ENCODE measurements at places on chromosomes 11 and 22.

DNA sequence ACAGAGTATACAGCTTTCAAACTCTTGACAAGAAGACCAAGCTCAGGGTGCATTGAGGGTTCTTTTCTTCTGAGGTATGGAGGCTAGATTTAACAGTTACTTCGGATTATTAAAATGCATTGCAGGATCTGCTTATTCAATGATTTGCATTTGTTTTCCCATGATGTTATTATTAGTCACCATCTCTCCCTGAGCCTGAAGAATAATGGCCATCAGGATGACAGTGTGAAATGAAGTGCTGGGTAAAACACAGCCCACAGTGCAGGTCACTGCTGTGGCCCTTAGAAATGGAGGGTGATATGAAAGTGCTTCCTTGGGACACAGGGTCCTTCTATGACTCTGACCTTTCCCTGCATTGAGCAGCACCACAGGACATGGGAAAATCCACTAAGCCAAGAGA lies 40.0 kb downstream of the TECTA start:
- DNase-seq, result no peak

DNA sequence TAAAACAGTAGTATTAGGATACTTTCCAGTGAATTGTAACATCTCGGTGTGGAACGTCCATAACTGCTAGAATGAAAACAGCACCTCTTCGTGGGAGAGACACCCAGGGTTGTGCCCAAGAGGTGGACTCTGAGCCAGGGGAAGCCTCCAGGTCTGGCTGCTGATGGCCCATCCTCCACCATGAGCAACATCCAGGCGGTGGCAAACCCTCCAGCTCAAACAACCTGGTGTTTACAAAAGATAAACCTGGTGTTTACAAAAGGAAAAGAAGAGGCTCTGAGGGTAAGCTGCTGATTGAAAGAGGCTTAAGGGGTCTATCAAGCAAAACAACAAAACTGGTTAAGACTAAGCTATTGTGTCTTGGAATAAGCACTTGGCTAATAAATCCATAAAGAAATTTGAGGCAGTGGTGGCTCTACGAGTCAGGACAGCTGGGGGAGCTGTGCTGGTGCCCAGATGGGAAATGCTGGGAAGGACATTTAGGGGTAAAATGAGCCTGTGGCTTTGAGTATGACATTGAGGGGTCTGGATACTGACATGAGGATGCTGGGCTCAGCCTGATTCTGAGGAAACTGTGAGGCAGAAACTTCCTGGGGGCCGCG lies 909.0 kb downstream of the BRD1 start:
- DNase-seq, result no peak

DNA sequence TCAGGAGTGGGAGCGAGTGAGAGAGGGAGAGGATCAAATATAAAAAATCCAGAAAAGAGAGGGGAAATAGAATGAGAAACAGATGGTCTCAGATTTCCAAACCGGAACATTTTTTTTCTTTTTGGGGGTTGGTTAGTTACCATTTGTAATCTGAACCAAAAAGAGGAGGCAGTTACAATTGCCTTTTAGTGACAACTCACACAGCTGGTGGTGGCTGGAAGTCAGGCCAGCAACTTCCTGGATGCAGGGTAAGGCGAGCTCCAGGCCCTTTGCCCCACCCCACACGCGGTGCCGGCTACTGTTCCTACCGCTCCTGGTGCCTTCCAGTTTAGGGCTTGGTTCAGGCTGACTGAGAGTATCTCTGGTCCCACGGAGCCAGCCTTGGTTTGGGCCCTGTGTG lies 21.0 kb upstream of the UBASH3B start:
- no peak for DNase-seq

GRCh38 chr11:69450064-69450856 lies 31.2 kb upstream of the LINC01488 start:
- DNase-seq, result no peak

GRCh38 chr22:37457093-37457893 lies 28.9 kb downstream of the MFNG start:
- DNase-seq, result no peak

DNA sequence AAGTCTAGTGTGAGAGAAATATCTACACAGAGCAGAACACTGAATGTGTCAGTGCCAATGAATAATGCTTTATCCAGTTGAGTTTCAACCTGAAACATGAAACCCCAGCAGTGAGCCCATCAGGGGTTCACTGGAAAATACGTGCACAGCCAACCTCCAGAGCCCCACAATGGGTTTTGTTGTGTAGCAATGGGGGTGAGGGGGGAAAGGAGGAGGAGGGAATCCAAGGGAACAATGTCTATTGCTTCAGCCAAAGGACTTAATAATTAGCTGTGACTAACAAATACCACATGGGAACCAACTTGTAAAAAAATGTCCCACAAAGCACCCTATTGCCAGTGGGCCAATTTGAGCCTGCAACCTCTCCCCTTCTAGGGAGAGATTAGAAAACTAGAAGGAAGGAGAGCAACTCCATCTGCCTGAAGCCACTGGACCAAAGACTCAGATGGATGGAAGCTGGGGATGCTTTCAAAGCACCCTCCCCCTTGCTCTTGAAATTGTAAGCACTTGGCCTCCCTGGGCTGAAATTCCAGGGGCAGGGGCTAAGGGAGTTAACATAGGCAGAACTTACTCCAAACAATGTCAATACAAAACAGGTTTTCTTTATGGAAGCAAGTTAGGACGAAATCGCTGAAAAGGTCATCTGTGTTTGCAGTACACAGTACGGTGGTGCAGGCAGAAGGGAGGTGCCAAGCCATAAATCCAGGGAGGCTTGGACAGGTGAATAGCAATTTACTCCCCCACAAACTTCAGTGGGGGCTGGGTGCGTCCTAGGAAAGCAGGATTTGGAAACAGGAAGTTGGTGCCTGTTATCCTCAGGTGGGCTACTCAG lies 99.8 kb downstream of the ARL14EP start:
- DNase-seq, result peak; percentile 14

GRCh38 chr11:76891793-76892192 lies 31.1 kb downstream of the ACER3 start:
- no peak for DNase-seq

- no peak for DNase-seq
Observed at GRCh38 chr11:123107945-123108495, 46.1 kb upstream of the HSPA8 start.

DNA sequence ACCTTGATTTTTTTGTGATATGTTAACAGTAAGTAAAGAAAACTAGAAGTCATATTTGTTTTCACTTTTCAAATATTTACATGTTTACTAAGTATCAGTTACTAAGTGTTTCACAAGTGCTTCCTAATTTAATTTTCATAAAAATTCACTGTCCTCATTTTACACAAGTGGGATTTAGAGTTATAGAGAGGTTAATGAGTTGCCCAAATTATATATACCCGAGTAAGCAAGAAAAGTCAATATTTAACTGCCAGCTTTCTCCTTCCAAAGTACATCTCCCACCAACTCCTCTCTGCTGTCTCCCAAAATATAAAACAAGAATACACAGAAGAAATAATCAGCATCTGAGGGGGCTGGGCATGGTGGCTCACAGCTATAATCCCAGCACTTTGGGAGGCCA lies 896.7 kb upstream of the ANO3 start:
- peak; percentile 70 for DNase-seq

DNA sequence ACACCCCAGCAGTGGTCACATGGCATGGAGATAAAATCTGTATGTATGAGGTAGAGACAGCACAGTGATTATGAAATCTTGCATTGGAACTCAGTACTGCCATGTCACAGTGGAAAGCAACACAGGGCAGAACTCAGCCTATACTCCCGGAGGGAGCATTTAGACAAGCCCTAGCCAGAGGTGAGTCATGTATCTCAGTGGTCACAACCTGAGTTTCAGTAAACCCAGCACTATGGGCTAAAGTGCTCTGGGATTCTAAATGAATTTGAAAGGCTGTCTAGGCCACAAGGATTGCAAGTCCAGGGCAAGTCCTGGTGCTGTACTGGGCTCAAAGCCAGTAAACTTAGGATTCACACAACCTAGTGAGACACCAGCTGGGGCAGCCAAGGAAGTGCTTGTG lies 1717.1 kb upstream of the RAG2 start:
- DNase-seq, result no peak

Measured in LNCaP clone FGC (cell line).